ENCODE measurements at places on chromosomes 7 and 10.
A peak's percentile ranks its signal among the peaks of the same experiment; 100 is the strongest.

GRCh38 chr7:95577137-95577536 is 19.2 kb downstream of the PDK4 start:
- no peak for DNase-seq

DNA sequence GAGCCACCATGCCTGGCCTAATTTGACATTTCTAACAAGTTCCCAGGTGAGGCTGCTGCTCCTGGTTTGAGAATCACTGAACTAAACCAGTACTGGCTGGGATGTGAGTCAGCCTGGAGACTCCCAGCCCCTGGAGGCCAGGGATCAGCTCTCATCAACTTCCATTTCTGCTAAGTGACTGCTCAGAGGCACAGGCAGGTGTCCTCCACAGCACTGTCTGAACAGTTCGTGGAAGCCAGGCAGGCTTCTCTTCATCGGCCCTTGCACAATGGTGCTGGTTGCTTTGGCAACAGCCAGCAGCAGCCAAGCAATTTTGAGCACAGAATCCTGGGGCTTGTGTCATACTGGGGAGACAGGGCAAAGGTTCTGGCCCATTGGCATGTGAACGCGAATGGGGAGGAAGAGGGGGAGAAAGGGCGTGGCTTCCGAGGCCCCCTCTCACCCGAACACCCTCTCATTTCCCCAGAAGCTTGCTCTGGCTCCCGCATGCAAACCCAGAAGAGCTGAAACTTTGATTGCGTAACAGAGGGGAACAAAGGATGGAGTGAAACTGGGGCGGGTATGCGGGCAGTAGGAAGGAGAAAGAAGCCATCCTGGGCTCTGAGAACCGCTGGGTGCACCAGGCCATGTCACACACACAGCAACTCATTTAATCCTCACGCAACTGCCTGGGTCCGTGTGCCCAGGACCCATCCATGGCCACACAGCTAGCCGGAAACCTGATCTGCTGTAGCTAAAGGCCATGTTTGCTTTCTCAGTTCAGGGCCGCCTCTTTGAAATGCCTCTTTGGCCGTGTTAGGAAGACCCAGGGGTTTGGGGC is 9.0 kb upstream of the POR start:
- DNase-seq: no peak

- no peak for DNase-seq
These were observed 104.3 kb downstream of the CUL2 start for GRCh38 chr10:34985823-34986222.

DNA sequence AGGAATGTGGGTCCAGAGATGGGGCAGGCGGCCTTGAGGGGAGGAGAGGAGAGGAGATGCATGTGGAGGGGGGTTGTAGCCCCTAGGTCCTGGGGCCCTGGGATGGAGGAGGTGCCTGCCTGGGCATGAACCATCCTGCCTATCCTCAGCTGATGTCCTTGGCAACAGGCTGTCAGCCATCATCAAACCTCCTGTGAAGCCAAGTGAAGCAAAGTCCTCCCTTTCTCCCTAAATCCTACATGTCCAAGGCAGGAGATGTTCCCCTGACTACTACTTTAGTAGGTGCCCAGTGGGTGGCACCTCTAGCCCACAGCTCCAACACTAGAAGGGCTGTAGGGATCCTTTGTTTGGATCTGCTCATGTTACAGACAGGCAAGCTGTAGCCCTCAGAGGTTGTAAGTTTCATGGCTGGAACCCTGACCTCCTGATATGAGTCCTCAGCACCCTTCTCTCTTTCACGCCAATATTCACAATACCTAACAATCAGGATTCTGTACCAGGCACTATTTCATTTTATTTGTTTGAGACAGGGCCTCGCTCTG is 66.6 kb upstream of the SYPL1 start:
- no peak for DNase-seq

DNA sequence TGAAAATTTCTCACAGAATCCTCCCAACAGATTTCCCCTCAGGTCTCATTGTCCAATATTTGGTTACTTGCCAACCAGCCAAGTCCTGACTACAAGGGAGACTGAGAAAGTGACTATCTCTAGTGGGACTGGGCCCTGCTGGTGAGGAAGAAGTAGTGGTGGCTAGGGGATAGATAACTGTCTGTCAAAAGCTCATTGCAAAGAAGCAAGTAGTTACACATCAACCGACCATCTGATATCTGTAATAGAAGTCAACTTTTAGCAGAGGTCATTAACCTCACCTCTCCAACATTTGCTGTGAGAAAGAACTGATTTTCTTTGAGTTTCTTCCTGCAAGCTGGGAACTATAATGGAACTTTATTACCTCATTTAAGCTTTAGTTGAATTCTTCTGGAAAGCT is 15.2 kb downstream of the STAMBPL1 start:
- DNase-seq: no peak

GRCh38 chr10:70779088-70779487 is 6.1 kb downstream of the TBATA start:
- no peak for DNase-seq

- DNase-seq: no peak
These were observed 17.2 kb upstream of the MYL7 start for GRCh38 chr7:44158096-44158872.

DNA sequence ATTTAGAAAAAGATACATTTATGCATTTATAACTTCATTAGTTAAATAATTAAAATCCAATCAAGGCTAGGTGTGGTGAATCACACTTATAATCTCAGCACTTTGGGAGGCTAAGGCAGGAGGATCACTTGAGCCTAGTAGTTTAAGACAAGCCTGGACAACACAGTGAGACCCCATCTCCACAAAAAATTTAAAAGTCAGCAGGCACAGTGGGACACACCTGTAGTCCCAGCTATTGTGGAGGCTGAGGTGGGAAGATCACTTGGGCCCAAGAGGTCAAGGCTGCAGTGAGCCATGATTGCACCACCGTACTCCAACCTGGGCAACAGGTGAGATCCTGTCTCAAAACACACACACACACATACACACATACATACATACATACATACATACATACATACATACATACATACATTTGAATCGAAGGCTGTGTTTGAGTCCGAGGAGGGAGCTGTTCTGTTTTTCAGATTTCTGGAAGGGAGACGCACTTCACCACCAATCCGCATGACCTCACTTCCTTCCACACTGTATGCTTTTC is 30.1 kb downstream of the SFMBT2 start:
- no peak for DNase-seq

- peak; percentile 1 for DNase-seq
These were observed 757 bp downstream of the ANKIB1 start for GRCh38 chr7:92246360-92247101.

GRCh38 chr7:7969306-7970236 is 975 bp downstream of the GLCCI1 start:
- peak; percentile 37 for DNase-seq

DNA sequence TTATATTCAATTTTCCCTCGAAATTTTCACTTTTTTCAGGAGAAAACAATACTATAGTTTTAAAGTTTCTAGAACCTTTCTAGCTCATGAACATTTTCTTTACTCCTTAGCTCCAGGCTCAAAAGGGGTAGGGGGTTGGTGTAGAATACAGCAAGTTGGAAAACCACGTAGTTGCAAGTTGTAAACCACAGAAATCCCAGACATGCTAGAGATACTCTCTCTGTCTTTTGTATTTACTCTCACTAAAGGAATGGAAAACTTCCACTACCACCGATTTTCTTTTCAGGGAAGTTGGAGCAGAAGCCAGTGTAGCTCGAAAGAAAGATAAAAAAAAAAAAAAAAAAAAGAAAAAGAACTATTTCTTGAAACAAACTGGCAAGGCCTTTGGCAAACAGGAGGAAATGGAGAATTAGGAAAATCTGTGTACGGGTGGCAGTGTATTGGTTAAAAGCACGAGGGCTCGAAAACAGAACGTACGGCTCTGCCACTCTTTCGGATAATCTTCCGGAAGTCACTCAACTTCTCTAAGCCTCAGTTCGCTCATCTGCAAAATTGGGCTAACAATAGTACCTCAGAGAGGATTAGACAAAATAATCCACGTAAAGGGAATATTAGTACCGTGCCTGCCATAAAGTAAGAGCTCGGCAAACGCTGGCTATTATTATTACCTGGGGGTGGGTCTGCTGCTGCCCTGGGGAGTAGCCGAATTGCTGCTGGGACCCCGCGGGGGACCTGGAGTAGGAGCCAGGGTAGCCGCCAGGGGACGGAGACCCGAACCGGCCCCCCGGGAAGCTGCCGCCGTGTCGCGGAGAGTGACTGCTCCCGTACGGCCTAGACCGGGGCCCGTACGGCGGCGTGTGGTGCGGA is 628 bp downstream of the MPLKIP start:
- DNase-seq: no peak

DNA sequence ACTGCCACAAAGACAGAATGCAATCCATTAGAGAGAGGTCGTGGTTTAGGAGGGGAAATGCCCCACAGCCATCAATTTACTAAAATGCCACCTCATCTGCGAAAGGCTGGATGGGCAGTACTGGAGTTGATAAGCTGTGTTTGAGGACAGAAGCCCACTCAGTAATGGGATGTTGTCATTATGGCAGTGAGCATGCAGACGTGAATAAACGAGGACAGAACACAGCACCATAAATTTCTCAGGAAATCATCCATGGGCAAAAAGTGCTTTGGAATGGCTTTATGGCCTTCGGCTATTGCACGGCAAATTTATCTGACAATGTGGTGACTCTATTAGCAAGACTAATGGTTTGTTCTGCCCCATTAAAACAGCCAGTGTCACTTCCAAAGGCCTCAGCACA is 15.9 kb upstream of the C10orf53 start:
- no peak for DNase-seq

GRCh38 chr10:93579089-93579488 is 12.6 kb downstream of the FFAR4 start:
- no peak for DNase-seq

DNA sequence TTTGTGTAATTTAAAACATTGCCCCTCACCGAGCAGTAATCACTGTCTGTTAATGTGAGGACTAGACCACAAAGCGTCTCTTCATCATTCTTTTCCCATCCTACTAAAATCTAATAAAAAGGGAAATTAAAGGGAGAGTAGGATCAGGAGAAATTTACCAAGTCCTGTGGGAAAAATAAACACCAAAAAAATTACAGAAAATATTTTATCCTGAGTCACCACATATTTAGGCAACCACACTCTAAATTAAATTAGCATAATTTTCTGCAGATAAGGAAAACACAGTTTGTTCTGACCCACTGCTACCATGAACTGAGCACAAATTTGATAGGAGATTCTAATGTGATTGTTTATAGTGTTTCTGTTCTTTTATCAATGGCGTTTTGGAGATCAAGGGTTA is 49.3 kb downstream of the CCDC6 start:
- no peak for DNase-seq

GRCh38 chr10:30171601-30172000 is 112.2 kb upstream of the JCAD start:
- DNase-seq: no peak

DNA sequence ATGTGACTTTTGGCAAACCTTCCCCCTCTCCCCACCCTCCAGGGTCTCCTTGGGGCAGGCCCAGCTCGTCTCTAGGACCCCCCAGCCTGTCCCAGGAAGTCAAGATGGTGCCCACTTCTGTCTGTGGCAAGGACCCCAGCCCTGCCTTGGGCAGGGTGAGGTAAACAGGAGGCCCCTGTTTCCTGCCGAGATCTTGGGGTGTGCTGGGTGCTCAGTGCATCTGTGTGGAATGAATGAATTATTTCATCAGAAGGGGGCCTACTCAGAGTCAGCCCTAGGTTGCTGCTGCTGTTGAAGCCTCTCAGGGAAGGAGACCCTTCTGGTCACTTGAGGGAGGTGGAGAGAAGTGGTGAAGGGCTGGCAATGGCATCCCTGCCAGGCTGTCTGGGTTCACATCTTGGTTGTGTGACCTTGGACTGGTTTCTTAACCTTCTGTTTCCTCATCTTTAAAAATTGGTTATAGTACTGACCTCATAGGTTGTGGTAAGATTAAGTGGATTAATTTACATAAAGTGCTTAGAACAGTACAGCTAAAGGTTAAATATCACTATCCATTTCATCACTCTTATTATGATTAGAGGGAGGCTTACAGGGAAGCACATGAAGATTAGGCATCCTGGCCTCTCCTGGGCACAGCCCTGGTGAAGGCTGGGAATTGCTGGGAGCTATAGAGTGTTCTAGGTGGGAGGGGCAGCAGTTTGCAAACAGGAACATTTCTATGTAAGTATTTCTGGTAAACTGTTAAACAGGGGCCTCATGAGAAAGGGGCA is 67.7 kb downstream of the ZMIZ1 start:
- no peak for DNase-seq

DNA sequence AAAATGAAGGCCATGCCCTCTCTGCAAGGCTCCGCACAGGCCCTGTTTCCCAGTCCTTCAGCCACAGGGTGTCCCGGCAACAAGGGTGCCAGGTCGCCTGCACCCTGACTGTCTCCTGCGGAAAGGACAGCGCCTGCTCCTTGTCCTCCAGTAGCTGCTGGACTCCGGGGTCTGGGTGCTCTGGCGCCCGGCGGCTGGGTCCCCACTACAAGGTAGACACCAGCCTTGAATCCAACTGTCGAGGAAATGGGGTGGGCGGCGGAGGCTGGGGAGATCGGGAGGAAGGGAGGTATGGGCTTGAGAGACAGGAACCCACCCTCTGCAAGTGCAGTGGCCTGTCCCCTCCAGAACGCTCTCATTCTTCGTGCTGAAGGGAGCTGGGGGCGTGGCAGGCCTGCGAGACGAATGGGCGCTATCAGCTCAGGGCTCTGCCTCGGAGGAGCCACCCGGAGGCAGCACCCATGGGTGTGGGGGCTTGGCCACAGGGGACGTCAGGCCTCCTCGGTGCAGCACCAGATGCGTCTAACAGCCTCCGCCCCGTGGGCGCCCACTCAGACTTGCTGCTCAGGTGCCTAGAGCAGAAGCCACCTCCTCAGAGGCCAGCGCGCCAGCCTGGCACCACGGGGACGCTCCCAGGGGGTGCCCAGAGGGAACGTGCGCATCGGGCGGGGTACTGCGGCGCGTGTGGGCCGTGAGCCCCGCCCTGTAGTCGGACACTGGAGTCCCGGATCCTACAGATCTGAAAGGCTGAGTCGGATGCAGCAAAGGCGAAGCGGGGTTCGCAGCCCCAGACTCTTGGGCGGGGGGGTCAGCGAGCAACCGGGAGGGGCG is 15.6 kb downstream of the ADAM8 start:
- DNase-seq: peak; percentile 43

All from activated CD4-positive, alpha-beta T cell treated with anti-CD3 and anti-CD28 coated beads, Interleukin-2, amount 50 U/mL, for 24 hours (primary cell).